ENCODE measurements at places on chromosomes 4 and X.

- no peak for DNase-seq
Measured at GRCh38 chrX:136623396-136623795, 24.6 kb upstream of the CD40LG start.

GRCh38 chr4:188107931-188108843 lies 1.2 kb downstream of the TRIML2 start:
- no peak for DNase-seq

GRCh38 chrX:153924149-153924861 lies 1.8 kb downstream of the ARHGAP4 start:
- peak; percentile 71 for DNase-seq

DNA sequence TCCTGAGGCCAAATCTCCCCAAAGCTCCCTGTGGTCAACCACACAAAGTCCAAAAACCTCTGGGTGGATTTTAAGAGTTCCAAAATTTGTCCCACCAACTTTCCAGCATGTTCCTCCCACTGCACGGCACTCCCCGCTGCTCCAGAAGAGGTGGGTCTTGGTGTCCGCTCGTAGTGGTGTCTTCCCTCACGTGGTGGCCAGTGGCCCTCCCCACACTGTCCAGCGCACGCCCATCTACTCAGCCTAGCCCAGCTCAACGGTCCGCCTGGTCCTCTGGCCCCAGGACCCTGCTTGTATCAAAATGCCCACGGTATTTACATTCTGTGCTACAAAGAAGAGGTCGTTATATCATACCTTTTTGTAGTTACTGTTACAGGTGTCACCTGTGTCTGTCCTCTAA lies 83.5 kb downstream of the NSUN7 start:
- no peak for DNase-seq

GRCh38 chrX:106612393-106612763 lies 600 bp downstream of the RADX start:
- no peak for DNase-seq

DNA sequence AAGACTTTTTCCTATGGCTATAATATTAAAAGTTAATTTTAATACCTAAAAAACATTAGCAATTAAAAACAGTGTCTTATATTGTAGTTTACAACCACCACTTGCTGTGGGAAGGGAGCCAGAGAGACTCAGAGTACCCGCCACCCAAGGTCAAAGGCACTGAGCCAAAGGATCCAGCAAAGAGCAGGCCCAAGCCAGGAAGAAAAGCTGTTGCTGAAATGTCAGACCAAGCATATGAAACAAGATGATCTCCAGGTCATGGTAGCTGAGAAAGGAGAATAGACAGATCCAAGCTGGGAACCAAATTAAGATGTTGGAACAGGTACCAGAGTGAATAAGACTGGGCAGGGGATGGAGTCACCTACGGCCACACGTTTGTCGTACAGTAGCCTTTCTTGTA lies 18.8 kb upstream of the ATOH1 start:
- no peak for DNase-seq

DNA sequence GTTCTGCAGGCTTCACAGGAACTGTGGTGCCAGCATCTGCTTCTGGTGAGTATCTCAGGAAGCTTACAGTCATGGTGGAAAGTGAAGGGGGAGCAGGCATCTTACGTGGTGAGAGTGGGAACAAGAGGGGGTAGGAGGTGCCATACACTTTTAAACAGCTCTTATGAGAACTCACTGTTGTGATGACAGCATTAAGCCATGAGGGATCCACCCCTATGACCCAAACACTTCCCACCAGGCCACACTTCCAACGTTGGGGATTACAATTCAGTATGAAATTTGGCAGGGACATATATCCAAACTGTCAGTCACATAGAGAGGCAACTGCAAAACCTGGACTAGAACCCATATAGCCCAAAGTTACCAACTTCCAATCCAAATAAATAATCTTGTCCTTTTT lies 43.1 kb upstream of the ZCCHC12 start:
- no peak for DNase-seq

DNA sequence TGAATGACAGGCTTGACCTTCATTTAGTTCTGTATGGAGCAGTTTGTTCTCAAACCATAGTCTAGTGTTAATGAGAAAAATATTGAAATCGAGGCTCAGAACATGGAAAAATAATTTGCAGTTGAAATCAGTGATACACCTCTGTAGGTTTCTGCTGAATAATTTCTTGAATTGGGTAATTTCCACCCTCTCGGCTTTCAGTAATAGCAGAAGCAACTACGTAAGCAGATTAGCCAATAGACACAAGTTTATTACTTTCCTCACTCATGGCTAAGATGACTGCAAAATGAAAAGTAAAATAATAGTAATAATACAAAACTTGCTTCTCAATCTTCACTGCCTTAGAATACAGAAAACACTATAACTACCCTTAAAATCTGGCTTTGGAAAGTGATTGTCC lies 46.0 kb downstream of the USP38 start:
- DNase-seq, result peak; percentile 54

- no peak for DNase-seq
Measured at GRCh38 chrX:134528960-134529359, 69.0 kb downstream of the HPRT1 start.

DNA sequence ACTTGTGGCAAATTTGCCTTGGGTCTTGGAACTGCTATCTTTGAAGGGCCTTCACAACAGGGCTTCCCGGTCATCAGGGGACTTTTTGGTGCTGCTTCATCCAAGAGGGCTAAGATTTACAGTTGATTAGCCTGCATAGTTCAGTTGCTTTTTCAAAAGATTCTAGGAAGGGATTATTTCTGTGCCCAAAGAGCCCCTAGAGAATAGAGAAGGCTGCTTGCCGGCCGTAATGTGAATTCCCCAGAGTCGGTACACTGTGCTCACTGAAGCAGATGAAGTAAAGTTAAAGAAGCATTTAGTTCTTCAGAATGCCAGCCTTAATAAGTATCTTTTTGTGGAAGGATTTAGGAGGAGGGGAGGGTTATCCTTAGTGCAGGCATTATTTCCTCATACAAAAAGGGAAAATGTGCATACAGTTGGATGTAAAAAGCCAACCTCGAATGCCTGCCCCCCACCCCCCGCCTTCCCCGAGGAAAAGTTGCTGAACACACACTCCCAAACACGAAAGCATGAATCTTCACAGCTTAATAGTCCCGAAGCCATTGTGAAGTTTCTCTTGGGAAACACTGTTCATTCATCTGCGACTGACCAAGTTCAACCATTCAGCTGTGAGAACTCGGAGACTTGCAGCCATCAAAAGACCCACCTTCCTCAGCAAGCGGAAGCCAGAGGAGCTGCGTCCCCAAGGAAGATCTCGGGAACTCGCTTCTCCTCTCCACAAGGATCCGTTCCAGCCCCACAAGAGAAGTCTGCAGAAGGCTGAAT lies 47.6 kb downstream of the ANOS1 start:
- DNase-seq, result no peak

DNA sequence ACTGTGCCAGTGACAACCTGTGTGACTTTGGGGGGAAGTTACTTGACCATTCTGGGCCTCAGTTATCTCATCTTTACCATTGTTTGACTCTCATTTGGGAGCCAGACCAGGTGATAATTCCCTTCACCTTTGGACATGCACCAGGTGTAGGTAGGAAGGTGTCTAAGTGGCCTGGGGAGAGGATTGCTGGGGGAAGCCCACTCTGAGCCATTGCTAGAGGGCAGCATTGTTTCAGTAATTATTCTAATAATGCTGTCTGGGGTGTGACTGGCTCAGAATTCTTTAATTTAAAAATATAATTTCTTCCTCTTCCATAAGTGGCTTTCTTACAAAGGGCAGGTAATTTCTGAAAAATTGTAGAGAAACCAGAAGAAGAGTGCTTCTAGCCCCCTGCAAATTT lies 104.3 kb downstream of the RTL9 start:
- no peak for DNase-seq

- DNase-seq, result no peak
Measured at GRCh38 chr4:52957835-52958631, 95.9 kb downstream of the RASL11B start.

DNA sequence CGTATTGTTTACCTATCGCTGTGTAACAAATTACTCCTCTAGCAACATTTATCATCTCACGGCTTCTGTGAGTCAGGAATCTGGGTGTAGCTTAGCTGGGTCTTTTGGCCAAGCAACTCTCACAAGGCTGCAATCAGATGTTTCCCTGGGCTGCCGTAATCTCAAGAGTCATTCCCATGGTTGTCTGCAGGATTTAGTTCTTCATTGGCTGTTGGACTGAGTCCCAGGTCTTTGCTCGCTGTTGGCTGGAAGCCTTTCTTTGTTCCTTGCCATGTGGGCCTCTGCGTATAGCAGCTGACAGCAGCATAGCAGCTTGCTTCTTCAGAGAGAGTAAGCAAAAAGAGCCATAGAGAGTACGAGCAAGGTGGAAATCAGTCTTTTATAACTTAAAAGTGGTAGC lies 16.8 kb downstream of the POLR2B start:
- no peak for DNase-seq

GRCh38 chr4:141294306-141294705 lies 73.6 kb downstream of the ZNF330 start:
- peak; percentile 87 for DNase-seq

DNA sequence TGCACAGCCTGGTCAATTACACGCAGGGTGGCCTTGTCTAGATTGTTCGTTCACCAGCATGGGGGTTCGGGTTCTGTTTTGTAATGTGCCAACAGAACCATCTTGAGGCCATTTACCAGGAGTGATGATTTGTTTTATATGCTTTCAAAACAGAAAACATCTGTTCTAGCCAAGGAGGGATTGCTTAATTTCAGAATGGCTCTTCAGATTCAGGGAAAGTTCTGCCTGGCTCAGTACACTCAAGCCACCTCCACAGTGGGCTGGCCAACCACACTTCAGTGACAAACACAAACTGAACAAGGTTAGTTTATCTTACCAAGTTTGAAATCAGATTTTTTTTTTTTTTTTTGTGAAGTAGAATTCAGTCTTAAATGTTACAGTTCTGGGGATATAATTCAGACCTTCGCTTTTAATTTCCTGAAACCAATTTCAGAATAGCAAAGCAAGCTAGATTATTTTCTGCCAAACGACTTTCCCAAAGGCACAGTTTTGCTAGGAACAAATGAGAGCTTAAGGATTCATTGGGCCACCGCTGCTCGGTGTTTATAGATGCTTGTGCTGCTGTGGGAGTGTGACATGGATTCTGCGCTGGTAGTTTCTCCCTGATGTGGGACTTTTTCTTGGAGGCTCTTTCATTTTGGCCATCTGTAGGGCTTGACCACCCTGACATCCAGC lies 23.4 kb downstream of the SMS start:
- no peak for DNase-seq

GRCh38 chr4:8502836-8503585 lies 62.4 kb downstream of the TRMT44 start:
- DNase-seq, result no peak

DNA sequence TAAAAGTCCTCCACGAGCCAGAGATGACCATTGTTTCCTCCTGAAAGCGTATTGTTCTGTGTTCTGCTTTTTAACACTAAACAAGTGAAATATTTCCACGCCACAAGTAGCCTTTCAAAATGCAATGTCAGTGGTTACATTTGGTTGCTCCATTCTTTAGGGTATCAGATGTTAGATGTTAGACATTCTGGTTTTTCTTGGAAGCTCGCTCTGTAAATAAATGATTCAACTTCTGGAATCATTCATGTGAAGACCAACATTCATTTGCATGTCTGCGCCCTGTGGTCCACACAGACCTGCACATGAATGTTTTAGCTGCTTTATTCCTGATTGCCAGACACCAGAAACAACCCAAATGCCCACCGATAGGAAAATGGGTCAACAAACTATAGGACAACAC lies 38.0 kb upstream of the HELT start:
- no peak for DNase-seq

- DNase-seq, result peak; percentile 54
Measured at GRCh38 chrX:7086384-7086783, 61.1 kb upstream of the STS start.

- no peak for DNase-seq
Measured at GRCh38 chr4:107922486-107923473, 8.6 kb upstream of the CYP2U1 start.

GRCh38 chrX:110759785-110760184 lies 35.8 kb downstream of the CHRDL1 start:
- no peak for DNase-seq

- DNase-seq, result no peak
Measured at GRCh38 chr4:185665655-185666054, 130.3 kb upstream of the PDLIM3 start.

DNA sequence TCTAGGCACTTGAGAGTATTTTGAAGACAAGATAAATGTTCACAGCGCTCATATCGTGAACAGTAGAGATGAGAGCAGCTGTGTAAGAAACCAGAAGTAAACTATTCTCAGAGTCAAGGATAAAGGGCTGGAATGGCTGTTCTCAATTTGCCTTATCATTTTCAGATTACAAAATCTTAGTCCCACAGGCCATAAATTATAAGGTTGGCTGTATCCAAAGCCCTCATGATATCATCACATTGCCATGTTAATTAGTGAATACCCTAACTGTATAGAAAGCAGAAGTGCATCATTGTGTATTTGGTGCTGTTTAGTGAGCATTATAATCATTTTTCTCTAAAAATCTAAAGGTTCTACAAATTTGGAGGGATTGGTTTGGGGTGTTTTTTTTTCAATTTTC lies 168.9 kb upstream of the EDNRA start:
- no peak for DNase-seq

DNA sequence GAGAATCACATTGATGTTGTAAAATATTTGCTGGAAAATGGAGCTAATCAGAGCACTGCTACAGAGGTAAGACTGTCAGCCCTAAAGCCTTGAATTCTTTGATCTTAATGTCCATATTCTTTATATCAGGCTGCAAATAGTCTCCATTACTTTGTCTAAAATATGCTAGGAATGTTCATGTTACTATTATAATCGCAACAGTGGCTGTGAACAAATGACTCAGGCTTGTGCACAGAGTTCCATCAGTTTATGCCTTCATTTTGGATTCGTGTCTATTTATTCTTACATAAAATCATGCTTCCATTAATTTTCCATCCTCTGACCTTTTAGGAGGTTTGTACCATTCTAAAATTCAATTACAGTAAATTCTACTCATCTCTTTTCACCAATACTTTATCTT lies 182.7 kb downstream of the ANK2 start:
- DNase-seq, result no peak

GRCh38 chr4:138675685-138676084 lies 339.9 kb upstream of the NOCT start:
- DNase-seq, result no peak

GRCh38 chr4:108709234-108709633 lies 53.6 kb downstream of the ETNPPL start:
- no peak for DNase-seq

- no peak for DNase-seq
Measured at GRCh38 chr4:42643685-42644084, 13.2 kb downstream of the ATP8A1 start.

GRCh38 chr4:4480205-4480604 lies 61.6 kb downstream of the STX18 start:
- no peak for DNase-seq

- DNase-seq, result no peak
Measured at GRCh38 chr4:6988016-6988715, 55.0 kb upstream of the TADA2B start.
